ENCODE measurements at places on chromosomes 16 and 17.

DNA sequence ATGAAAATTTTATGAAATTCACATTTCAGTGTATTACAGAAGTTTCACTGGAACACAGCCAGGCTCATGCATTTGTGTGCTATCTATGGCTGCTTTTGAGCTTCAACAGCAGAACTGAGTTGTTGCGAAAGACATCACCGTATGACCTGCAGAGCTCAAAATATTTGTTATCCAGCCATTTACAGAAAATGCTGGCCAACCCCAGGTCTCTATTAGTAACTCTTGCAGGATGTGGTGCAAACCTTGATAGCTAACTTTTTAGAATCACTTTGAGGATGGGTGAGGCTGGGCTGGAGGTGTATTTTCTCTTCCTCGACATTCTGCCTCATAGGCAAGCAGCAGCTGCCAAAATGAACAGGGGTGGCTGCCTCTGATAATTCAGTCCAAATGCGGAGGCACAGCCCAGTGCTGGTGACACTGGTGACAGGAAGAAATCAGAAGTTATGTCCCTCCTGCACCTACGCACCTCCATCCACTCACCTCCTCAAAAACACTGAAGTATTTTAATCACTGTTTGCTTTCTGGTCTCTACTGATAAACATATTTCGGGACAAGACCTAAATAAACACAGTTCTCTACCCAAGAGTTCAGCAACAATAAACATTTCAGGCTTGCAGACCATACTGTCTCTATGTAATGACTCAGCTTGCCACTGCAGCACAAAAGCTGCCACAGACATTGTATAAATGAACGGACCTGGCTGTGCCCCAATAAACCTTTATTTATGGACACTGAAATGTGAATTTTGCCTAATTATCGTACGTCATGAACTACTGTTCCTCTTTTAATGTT lies 28.5 kb downstream of the ARHGAP17 start:
- no peak for DNase-seq

- DNase-seq = no peak
These were observed 33.6 kb upstream of the CACNG4 start for GRCh38 chr17:66930933-66931332.

DNA sequence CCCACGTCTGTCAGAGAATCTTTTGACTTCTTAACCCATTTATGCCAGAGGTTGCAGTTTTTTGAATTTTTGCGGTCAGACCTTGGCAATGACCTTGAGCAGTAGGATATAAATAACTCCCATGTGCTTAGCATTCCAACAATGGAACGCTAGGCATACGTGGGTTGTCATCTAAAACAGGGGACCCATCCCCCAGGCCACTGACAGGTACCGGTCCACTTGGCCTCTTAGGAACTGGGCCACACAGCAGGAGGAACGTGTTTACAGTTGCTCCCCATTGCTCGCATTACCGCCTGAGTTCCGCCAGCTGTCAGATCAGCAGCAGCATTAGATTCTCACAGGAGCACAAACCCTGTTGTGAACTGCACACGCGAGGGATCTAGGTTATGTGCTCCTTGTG lies 76.8 kb upstream of the LGALS9 start:
- no peak for DNase-seq

- no peak for DNase-seq
These were observed 16.5 kb downstream of the ASPSCR1 start for GRCh38 chr17:81993729-81994592.

GRCh38 chr17:51617986-51618385 lies 357.6 kb downstream of the UTP18 start:
- no peak for DNase-seq

DNA sequence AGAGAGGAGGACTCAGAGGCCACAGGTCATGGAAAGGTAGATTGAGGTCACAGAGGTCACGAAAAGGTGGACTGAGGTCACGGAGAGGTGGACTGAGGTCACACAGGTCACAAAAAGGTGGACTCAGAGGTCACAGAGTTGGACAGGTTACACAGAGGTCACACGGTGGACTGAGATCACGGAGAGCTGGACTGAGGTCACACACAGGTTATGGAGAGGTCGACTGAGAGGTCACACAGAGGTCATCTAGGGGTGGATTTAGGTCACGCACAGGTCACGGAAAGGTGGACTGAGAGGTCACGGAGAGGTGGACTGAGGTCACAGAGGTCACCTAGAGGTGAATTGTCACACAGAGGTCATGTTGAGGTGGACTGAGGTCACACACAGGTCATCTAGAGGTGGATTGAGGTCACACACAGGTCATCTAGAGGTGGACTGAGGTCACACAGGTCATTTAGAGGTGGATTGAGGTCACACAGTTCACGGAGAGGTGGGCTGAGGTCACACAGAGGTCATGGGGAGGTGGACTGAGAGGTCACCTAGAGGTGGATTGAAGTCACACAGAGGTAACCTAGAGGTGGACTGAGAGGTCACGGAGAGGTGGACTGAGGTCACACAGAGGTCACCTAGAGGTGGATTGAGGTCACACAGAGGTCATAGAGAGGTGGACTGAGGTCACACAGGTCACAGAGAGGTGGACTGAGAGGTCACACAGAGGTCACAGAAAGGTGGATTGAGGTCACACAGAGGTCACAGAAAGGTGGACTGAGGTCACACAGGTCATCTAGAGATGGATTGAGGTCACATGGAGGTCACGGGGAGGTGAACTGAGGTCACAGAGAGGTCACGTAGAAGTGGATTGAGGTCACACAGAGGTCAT lies 26.7 kb upstream of the JPT2 start:
- DNase-seq = no peak

- no peak for DNase-seq
These were observed 22.1 kb downstream of the CIBAR2 start for GRCh38 chr16:85090181-85090580.

DNA sequence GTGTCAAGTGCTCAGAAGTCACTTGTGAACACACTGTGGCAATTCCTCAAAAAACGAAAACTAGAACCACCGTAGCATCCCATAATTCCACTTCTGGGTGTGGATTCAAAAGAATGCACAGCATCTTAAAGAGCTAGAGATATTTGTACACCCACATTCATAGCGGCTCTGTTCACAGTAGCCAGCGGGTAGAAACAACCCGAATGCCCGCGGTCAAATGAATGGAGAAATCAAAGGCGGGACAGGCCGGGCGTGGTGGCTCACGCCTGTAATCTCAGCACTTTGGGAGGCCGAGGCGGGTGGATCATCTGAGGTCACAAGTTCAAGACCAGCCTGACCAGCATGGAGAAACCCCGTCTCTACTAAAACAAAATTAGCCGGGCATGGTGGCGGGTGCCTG lies 337.5 kb downstream of the SEC14L1 start:
- no peak for DNase-seq

GRCh38 chr17:31392856-31393748 lies 1.6 kb downstream of the RAB11FIP4 start:
- no peak for DNase-seq

DNA sequence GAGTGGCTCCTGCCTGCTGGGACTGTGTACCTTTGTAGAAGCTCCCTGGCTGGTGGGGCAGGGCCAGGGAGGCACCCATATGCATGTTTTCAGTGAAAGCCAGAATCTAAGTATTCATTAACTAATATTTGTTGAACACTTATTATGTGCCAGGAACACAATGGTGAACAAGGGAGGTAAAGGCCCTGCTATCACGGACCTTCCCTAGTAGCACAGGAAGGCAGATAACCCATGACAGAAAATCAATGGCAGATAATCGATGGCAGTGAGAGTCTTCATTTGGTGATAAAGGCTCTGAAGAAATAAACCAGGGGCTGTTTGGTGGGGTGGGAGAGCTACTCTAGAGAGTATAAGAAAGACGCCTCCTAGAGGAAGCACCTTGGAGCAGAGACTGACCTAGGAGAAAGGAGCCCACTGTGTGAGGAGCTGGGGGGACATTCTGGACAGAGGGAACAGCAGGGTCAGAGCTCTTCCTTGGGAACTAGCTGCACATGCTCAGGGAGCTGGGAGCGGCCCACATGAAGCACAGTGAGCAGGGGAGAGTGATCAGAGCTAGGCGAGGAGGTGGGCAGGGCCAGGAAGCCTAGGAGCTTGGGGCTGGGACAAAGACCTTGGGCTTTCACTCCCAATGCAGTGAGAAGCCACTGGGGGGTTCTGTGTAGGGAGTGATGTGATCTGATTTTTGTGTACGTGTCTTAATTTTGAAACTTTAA lies 78.5 kb downstream of the SPECC1 start:
- DNase-seq = no peak

DNA sequence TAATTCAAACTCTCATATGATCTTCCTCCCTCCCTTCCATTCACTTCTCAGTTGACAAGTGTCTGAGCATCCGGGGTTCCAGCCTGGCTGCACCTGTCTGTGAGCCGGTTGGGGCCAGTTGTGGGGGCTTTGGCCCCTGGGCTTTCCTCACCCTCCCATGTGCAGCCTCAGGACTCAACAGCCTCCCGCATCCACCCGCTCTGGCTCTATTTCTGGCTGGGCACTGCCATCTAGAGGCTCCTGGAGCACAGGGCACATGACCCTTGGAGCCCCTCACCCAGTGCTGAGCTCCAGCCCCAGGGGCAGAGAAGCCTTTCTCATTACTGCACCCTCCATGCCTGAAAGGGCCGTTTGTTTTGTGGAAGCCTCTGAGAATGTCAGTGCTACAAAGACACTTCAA lies 43.3 kb downstream of the HAPSTR1 start:
- no peak for DNase-seq

DNA sequence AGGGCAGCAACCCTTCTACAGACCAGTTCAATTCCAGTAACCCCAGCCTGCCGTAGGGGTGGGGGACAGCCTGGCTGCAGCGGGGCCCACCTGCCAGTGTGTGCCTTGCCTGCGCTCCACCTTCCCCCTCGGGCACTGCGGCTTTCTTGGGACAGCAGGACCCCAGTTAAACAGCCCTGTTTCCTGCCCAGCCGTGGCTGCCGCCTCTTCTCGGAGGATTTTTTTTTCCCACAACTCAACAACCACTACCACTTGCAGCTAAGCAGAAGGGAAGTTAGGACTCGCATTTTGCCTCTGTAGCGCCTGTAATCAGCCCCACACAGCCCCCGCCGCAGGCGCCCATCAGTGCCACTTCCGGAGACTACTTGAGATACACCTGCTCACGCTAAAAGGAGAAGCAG lies 76.1 kb downstream of the RAI1 start:
- DNase-seq = no peak

DNA sequence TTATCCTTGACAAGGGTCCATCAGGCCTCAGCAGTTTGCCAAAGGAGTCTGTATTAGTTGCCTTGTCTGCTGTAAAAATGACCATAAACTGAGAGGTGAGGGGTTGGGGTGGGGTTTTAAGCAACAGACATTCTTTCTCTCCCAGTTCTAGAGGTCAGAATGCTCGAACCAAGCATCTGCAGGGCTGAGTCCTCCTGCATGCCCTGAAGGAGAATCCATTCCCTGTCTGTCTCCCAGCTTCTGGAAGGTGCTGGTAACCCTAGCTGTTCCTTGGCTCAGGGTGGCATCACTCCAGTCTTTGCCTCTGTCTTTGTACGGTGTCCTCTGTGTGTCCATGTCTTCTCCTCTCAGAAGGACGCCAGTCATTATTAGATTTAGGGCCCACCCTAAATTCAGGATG lies 17.5 kb upstream of the IRF8 start:
- DNase-seq = no peak

DNA sequence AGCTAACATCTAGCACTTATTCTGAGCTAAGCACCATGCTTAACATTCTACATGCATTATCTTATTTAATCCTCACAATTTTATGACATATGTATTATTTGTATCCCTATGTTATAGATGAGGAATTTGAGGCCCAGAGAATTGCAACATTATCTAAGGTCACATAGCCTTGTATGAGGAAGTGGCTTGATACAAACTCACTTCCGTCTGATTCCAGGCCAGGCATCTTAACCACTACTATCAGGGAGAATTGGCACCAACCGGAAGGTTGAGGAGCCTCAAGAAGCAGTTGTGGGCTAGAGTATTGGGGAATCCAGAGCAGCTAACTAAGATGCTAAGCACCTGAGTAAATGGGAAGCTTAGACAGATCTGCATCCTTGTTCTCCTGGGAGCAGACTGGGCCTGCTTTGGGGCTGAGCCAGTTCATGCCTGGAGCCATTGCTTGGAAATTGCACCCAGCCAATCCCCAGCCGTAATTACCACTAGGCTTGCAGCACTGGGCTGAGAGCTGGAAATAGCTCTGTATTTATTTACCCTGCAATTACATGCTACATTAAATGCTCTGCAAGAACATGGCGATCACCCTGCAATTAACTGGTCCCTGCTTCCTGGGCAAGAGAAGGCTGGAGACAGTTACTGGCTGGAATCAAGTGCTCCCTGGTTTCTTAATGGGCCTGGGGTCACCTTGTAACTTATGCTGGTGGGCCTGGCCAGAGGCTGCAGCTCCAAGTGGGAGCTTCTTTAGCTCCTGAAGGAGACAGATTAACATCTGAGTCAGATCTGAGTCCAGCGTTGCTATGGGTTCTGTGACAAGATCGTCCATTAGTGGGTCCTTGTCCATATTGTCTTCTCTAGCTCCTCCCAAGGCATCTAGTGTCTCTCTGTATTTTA lies 273.1 kb upstream of the CCL2 start:
- DNase-seq = no peak

- DNase-seq = no peak
These were observed 316.1 kb downstream of the PHKB start for GRCh38 chr16:47777220-47777619.

GRCh38 chr16:24054741-24055491 lies 201.2 kb upstream of the CACNG3 start:
- no peak for DNase-seq

- no peak for DNase-seq
These were observed 802 bp downstream of the CYLD start for GRCh38 chr16:50742576-50743200.

DNA sequence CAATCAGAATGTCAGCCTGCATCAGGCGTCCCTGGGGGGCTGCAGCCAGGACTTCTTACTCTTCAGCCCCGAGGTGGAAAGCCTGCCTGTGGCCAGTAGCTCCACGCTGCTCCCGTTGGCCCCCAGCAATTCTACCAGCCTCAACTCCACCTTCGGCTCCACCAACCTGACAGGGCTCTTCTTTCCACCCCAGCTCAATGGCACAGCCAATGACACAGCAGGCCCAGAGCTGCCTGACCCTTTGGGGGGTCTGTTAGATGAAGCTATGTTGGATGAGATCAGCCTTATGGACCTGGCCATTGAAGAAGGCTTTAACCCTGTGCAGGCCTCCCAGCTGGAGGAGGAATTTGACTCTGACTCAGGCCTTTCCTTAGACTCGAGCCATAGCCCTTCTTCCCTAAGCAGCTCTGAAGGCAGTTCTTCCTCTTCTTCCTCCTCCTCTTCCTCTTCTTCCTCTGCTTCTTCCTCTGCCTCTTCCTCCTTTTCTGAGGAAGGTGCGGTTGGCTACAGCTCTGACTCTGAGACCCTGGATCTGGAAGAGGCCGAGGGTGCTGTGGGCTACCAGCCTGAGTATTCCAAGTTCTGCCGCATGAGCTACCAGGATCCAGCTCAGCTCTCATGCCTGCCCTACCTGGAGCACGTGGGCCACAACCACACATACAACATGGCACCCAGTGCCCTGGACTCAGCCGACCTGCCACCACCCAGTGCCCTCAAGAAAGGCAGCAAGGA lies 10.4 kb downstream of the NFE2L1 start:
- no peak for DNase-seq

GRCh38 chr16:28981517-28981916 lies 3.3 kb upstream of the LAT start:
- no peak for DNase-seq
